ENCODE measurements at places on chromosomes 12 and 14. TPM values are rescaled to one million over a fixed set of nuclear protein-coding genes. Genes with fewer than 3 reads are reported as not detected.

DEPDC4 gene
- total RNA-seq: 0.92 TPM

UNC79 gene
- total RNA-seq: not detected

RTRAF gene
- 114 TPM for total RNA-seq

ERP27 gene
- total RNA-seq: 19.9 TPM

B4GALNT1 gene
- not detected for total RNA-seq

PKP2 gene
- 0.95 TPM for total RNA-seq

TMEM121 gene
- total RNA-seq: 3.7 TPM

All from naive thymus-derived CD4-positive, alpha-beta T cell (primary cell).